AG08395 (cell line): ENCODE measurements at places on chromosomes 4 and X.

DNA sequence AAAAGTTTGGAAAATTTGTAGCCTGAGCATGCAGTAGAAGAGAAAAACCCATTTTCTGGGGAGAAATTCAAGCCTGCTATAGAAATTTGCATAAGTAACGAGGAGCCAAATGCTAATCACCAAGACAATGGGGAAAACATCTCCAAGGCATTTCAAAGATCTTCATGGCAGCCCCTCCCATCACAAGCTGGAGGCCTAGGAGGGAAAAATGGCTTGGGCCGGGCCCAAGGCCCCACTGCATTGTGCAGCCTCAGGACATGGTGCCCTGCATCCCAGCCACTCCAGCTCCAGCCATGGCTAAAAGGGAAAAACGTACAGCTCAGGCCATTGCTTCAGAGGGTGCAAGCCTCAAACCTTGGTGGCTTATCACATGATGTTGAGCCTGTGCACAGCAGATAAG lies 87.7 kb downstream of the SHROOM4 start:
- DNase-seq, result no peak

DNA sequence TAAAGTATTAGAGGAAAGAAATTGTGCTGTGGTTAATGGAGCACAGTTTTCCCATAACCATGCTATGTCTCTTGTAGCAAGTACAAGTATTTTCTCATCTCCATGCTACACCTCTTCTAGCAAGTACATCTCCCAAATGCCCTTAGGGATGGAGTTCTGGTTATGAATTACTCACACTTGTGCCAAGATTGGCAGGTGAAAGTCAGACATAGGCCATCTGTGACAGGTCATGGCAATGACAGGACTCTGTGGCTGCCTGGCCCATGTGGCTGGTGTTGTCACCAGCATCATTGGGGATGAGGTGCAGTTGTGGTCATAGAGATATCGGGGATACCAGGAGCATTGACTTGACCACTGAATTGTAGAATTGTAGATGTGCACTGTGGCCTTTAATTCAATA lies 310.2 kb downstream of the FAT4 start:
- no peak for DNase-seq

- peak; percentile 10 for DNase-seq
These were observed 39.2 kb downstream of the SGMS2 start for GRCh38 chr4:107863850-107864371.

DNA sequence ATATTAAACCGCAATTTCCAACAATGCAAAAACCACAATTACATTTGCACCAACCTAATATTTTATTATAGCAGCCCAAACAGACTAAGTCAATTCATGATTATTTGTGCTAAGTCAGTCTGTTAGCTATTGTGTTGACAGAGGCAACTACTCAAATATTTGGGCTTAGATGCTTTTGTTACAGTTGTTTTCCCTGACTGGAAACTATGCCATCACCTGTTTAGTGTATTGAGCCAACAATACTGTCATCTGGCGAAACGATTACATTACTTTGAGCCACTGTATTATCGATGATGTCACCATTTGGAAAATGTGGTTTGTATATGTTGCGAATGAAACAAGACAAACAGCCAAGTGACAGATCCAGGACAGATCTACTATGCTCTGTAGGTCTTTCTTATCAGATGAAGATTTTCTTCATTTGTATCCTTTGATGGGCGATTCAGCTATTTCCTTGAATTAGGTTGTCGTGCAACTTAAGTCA lies 38.7 kb upstream of the INTS6L start:
- no peak for DNase-seq

DNA sequence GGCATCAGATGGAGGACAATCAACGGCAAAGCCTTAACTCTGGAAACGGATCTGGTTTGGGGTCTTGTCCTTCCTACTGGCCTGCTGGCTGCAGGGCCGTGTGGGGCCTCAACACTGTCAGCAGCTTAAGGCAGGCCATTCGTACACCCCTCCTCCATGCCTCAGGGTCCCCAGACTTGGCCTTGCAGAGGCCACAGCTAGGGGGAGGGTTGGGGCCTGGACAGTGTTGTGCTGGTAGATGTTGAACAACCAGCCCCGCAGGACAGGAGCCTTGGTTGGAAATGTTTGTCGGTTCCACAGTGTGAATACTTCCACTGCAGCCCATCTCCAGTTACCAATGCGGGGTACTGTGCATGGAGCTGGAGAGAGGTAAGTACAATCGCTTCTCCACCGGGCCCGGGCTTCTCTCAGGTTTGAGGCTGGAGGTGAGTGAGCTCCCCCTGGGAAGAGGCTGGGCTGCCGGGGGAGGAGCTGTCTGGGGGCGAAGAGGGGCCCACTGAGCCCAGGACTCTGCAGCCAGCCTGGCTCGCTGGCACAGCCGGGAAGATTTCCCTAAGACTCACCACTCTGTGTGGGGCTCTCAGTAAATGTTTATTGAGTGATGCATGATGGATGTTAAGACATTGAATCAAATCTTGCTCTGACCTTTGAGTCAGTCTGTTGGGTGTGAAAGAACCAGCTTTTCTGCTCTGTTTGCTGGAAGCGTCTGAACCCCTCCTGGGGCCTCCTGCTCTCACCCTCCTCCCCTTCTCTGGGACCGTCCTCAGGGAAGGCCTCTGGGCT lies 19.7 kb upstream of the GPR78 start:
- DNase-seq, result no peak

DNA sequence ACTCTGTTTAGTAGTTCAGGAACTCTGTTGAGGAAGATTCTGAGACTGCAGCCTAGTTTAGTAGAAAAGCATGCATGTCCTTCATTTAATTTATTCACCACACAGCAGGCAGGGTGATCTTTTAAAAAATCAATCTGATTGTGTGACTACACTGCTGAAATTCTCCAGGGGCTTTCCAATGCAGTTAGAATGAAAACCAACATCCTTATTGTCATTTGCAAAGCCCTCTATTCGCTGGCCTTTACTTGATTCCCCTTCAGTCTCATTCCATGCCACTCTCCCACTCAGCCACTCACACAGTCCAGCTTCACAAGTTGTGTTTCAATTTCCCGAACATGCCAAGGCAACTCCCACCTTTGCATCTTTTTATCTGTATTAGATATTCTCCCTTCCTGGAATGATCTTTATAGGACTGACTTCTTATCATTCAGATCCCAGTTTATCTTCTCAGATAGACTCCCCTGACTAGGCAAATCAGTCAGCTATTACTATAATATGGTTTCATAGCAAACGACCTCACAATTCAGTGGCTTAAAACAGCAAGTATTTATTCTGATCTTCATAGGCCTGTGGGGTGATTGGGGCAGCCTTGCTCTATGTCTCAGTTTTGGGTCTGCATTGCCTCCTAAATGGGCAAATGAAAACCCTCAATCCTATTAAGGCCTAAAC lies 21.3 kb upstream of the FTHL17 start:
- DNase-seq, result no peak

DNA sequence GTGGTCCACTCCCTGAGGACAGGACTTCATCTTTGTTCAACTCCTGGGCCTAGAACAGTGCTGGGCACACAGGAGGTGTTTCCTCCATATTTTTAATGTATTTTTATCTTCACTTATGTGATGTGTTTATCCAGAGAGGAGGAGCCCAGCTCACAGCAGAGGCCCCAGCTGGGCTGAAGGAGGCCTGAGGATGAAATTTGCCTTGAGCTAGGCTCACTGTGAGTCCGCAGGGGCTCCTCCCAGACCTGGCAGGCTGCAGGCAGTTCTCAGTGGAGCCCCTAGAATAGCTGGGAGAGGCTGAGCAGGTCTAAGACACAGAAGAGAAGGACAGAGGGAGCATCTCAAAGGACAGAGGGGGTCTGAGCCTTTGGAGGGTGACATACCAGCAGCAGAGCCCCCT lies 26.8 kb downstream of the C4orf50 start:
- DNase-seq, result no peak

DNA sequence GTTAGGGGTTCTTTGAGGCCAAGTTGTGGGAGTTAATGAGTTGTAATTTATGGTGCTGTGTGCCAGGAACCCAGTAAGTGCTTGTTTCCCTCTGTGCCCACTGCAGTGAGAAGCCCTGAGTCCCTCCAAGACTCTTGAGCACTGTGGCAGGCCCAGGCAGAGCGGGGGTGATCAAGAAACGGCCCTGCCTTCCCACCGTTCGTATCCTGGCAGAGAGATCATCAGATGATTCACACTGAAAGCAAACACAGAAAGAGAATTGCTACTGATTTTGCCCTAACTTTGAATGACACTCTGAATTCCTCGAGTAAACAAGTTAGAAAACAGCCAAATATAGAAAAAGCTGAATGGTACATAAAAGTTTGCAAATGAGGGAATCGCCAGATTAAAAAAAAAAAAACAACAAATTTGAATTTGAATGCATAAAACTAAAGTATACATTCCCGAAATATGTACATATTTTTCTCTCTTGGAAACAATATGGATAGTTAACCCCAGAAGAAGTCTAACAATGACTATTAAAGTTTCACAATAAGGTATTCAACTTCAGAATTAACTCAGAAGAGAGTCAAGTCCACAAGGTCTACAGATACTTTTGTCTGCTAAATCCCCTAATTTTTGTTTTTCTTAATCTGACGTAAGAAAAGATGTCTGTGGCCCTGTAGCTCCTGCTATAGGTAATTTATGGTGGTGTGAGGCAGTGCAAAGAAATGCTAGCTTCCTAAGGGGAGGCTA lies 71.8 kb downstream of the AFAP1 start:
- DNase-seq, result peak; percentile 12

DNA sequence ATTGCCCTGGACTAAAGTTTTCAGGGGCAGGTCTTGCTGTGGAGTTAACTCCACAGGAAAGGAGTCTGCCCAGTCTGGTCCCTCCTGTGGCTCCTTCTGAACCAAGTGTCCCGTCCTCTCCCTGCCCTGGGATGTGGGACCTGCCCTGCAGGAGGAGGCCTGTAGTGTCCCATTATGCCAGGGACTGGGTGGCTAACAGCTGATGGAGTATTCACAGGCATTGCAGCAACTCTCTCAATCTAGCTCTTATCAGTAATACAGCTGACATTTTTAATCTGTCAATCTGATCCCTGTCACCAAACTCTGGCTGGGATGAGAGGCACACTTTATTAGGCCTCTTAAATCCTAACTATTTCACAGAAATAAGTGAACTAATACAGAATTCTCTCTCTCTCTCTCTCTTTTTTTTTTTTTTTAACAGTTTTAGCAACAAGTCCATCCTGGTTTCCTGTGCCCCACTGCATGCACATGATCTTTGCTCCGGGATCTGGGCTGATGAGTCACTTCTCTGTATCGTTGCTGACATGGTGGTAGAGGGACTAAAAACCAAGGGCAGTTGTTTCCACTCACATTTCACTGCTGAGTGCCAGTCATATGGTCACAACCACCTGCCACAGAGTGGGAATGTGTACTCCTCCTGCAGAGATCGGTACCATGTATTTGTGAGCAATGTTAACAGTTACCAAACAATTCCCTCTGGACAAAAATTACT lies 39.1 kb downstream of the HAND2 start:
- DNase-seq, result peak; percentile 53

GRCh38 chrX:150365990-150366911 lies 3.1 kb downstream of the MAMLD1 start:
- no peak for DNase-seq

DNA sequence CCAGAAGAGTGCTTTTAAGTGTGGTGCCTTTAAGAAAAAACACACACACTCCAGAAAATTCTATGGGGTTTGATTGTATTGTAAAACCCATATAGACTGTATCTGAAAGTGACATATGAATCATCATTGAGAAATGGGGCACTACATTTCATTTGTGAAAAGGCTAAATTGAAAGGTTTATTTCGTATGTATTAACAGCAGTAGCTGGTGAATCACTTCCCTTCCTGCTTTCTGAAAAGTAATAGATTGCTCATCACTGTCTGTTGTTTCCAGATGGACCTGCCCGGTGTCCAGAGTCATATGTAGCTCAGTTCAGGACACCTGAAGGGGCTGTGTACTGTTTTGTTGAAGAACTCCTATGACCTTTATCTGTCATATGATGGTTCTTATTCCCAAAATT lies 28.1 kb upstream of the HPRT1 start:
- DNase-seq, result peak; percentile 6

DNA sequence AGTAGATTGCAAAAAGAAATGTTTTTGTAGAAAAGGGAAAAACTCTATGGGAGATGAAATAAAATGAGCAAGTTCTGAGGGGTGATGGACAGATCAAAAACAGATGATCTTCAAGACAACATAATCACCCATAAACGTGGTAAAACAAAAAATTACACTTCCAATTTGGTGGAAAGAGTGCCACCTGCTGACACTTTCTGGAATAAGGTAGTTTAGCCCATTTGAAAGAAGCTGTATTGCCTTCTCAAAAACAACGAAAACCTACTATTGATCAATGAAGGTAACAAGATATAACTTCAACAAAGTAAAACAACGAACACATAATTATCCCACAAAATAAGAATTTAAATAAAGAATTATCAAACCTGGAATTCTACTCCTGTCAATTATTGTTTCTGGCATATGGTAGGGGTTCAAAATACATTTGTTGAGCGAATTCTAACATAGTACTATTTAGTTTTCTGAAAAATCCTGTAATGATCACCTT lies 2.5 kb downstream of the COQ2 start:
- DNase-seq, result peak; percentile 56

- DNase-seq, result no peak
These were observed 619.4 kb upstream of the SPANXN1 start for GRCh38 chrX:144627947-144628346.

DNA sequence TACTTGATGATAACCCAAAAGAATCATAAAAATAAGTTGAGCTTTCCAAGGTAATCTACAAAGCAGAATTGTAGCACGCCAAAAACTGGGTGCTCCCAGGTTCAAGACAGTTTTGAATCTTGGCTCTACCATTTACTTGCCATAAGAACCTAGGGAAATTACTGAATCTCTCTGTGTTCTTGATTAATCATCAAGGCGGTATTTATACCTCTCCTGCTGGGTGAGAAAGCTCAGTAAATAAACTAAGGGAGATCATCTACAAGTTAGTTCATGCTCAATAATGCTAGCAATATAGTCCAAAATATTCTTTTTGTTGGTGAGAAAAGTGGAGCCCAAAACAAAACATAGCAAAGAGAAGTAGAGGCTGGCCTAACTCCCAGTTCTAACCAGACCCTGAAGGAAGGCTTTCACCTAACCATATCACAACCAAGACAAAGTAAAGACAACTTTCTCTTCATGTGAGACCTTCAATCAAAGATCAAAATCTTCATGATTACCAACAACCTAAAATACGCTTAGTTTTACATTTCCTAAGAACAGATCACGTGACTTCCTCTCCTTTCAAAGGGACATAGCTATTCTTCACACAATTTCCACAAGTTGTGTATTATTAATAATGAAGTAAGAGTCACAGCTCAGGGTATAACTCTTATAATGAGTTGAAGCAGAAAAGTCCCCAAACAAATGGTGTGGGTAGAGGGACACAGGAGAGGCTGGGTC lies 34.4 kb downstream of the TNIP3 start:
- DNase-seq, result no peak

DNA sequence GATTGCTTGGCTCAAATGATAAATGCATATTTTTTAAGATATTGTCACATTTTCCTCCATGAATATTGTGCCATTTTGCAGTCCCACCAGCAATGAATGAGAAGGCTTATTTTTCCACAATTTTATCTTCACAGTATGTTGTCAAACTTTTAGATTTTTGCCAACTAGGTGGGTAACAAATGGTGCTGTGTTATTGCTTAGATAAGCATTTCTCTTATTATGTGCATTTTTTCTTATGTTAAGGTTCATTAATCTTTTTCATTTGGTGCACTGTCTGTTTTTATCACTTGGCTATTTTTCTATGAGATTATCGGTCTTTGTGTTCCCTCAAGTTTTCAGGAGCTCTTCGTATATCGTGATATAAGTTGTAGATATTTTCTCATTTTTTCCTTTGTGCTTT lies 13.4 kb upstream of the AFM start:
- DNase-seq, result no peak
